H7 (cell line): ENCODE measurements at places on chromosomes 1 and 21. TPM values are rescaled to one million over a fixed set of nuclear protein-coding genes. Genes with fewer than 3 reads are reported as not detected.

The ITLN2 gene
- 2.7 and 5.2 TPM in 2 replicates for total RNA-seq

The SYT6 gene
- total RNA-seq: 41.6 and 69.8 TPM in 2 replicates

The CD53 gene
- total RNA-seq: 0.14 and 0.26 TPM in 2 replicates

The MEX3A gene
- total RNA-seq: 52.7 and 65.2 TPM in 2 replicates

The LRRC71 gene
- total RNA-seq: not detected in 2 replicates

GRCh38 chr1:12098786-12099185, 35.7 kb downstream of the TNFRSF8 start:
- no peak for DNase-seq

DNA sequence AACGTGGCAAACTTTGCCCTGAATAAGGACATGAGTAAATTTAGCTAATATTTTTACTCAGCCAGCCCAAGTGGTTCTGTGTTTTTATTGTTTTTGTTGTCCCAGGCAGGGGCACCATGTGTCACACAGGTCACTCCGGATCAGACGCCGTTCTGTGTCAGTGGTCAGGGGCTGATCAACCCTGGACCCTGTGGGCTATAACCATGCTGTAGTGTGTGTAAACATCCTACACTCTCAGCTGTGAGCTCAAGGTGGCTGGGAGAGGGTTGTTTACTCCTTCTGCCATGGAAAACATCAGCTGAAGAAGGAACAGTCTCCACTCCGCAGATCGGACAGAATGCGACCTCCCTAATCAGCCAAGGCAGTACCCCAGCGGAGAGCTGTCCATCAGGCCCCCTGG, 26.5 kb upstream of the KCNQ4 start:
- no peak for DNase-seq

DNA sequence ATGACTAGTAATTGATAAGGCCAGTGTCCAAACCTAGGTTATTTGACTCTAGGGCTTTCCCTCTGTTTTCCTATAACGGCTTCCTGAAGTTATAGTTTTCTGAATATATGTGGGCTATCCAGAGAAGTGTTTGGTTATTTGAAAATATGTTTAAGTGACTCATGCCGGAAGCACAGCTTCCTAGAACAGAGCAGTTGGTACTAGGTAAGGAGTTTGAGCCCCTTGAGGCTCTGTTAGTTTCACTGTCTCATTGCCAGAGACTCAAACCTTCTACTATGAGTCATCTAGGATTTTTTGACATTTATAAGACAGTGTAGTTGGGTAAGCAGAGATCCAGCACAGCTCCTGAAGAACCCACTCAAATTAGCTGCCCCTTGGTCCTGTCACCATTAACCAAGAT, 27.1 kb upstream of the LEPR start:
- no peak for DNase-seq

DNA sequence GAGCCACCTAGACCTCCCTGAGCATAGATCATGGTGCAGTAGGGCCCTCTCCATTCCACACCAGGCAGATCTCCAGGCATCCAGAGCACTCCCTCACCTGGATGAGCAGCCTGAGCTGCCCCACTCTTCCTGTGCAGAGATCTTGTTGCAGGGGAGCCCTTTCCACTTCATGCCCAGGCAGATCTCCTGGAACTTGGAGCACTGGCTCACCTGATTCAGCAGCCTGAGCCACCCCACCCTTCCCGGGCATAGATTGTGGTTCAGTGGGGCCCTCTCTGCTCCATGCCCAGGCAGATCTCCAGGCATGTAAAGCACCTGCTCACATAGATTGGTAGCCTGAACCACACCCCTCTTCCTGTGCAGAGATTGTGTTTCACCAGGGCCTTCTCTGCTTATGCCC, 78.0 kb downstream of the SEC16B start:
- no peak for DNase-seq

DNA sequence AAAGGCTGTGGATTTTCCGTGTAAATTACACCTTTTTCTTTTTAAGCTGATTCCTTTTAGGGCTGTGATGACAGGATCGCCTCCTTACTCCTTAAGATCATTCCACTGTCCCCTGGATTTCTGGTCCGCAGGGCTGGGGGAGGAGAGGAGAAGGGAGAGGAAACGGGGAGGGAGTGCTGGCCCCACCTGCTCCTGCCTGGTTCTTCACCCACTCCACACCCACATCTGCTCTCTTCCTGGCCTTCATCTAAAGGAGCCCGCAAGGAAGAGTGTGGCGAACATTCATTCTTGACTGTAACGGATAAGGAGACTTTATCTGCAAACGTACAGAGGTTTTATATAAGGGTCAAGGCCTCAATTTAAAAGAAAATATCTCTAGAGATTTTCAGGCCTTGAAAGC, 242.0 kb downstream of the RHOU start:
- DNase-seq: no peak

GRCh38 chr1:109539676-109540075, at the start of gene GPR61:
Gene GPR61, plus strand, starts transcription at chr1:109539872. Its CDS starts 3,151 bp downstream, at chr1:109543023.
- peak; percentile 58 for DNase-seq

DNA sequence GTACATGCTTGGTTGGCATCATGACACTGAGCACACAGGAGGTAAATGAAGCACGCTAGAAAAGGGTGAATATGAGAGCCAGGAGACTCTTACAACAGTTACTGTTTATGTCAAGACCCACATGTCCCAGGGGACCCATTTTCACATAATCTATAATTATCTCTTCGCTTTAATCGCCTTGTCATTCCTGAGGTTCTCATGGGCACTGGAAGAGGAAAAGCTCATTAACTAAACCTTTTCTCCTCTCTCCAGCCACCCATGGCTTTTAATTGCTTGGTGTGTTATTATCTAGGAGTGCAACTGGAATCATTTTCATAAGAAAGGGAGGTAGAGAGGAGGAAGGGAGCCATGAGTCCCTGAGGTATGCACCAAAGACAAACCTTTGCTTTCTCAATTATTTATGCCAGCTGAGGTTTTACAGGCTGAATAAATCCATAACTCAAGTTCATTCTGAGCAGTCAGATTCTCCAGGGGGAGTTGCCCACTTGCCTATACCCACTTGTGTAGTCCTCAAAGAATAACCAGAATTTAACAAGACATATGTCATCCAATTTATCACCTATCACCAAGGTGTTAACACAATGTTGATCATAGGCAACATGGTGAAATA, 77.4 kb downstream of the ACBD6 start:
- no peak for DNase-seq

DNA sequence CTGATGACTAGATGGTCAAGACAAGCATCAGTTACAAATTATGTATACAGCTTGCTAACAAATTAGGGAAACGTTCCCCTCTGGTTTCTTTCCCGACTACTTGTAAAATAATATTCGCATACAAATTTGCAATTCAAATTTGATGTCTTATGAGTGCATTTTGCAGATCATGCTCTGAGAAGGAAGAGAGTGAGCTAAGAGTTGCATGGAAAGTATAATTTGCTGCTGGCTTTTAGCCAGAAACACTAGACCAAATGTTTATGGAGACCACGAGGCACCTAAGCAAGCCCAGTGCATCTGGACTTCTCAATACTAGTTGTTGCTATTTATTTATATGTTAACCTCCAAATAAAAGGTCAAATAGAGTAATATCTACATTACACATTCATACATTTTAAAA, 216.0 kb downstream of the SMYD3 start:
- no peak for DNase-seq

- DNase-seq: no peak
Measured at GRCh38 chr21:34115160-34115559, 41.8 kb downstream of the MRPS6 start.

- no peak for DNase-seq
Measured at GRCh38 chr1:156251527-156251926, 3.7 kb upstream of the PAQR6 start.
